ENCODE measurements at places on chromosomes 7 and 10.

DNA sequence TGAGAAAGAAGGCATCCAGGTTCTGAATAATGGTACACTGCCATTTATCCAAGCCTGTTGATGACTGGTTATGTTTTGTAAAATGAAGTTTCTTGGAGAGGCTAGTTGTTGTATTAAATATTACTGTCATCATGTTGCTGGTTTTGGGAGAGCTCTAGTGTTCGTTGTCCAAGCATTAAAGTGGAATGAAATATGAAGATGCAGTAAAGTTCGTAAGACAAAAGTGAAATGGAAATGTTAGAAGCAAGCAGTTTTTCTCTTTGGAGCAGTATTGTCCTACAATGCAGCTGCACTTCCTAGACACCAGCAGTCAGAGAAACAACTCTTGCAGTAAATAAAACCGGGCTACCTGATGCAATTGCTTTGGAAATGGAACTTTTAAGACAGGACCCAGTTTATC lies 156.8 kb upstream of the FZD1 start:
- no peak for DNase-seq

- no peak for DNase-seq
These were observed 521.9 kb downstream of the TYW1 start for GRCh38 chr7:67518580-67518979.

GRCh38 chr7:4707980-4708411 lies 25.9 kb downstream of the FOXK1 start:
- no peak for DNase-seq

- DNase-seq: no peak
These were observed 266.1 kb downstream of the MTERF1 start for GRCh38 chr7:91614431-91614830.

- DNase-seq: no peak
These were observed 69.2 kb upstream of the GRB10 start for GRCh38 chr7:50851891-50852290.

DNA sequence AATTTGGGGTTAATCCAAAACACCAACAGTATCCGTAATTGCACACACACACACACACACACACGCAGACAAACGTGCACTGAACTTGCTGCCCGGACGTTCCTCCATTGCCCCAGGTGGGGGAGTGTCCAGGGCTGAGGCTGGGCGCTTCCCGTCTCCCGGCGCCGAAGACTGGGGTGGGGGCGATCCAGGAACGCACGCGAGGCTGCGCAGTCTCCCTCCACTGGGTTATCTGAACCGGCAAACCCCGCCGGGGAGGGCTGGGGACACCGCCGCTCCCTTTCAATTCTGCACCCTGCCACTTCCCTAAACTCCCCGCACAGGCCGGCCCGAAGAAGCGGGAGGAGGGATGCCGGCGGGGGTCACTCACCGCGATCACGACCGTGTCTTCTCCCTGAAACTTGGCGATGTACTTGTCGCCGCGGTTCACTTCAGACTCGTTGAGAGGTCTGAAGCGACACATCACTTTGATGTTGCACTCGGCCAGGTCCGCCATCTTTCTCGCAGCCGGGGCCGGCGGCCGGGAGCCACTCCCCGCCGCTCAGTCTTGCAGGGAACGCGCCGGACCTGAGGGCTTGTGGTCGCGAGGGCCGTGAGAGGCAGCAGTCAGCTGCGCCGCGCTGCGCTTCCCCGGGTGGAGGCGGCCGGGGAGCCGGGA lies 618 bp downstream of the KIF5B start:
- peak; percentile 57 for DNase-seq

DNA sequence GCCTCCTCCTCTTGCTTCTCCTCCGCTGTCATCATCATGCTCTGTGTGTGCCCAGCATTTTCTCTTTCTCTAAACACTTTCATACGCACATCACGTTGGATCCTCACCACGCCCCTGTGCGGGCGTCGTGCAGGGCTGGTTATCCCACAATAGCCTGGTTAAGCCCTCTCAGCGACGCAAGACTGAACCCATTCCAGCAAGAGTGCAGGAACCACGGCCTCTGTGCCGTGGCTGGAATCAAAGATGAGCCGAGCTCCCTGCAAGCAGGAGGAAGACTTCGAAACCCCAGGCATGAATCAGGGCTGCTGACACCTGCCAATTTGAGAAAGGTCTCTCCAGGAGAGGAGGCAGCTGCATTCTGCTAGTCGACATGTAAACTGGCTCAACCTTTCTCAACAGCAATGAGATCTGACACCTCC lies 74.8 kb upstream of the FOXK1 start:
- no peak for DNase-seq

- DNase-seq: no peak
These were observed 90.5 kb downstream of the RNF216 start for GRCh38 chr7:5690931-5691473.

DNA sequence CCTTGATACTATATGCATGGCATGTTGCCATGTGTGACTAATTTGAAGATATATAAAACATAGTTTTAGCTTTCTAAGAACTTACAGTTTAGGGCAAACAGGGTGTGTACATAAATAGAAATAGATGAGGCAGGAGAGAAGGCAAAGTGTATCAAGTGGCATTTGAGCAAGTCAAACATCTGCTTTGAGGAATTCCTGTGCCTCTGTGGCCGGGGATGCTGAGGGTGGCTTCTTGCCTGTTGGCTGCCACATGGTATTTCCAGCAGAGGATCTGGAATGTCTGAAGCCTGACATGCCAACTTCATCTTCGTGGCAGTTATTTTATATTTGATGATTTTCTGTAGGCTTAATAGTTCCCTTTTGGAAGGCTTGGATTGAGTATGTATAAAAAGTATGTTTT lies 6.0 kb downstream of the SSBP1 start:
- no peak for DNase-seq

- DNase-seq: no peak
These were observed 24.3 kb downstream of the RGS10 start for GRCh38 chr10:119518176-119518575.

GRCh38 chr10:92822964-92823363 lies 25.4 kb upstream of the EXOC6 start:
- no peak for DNase-seq

- no peak for DNase-seq
These were observed 65.1 kb upstream of the MKRN1 start for GRCh38 chr7:140544388-140544826.

- DNase-seq: no peak
These were observed 33.6 kb downstream of the LMOD2 start for GRCh38 chr7:123689250-123689649.

- no peak for DNase-seq
These were observed 83.0 kb downstream of the CXCL12 start for GRCh38 chr10:44301781-44302355.

- DNase-seq: no peak
These were observed 18.6 kb upstream of the SMO start for GRCh38 chr7:129169686-129170440.

DNA sequence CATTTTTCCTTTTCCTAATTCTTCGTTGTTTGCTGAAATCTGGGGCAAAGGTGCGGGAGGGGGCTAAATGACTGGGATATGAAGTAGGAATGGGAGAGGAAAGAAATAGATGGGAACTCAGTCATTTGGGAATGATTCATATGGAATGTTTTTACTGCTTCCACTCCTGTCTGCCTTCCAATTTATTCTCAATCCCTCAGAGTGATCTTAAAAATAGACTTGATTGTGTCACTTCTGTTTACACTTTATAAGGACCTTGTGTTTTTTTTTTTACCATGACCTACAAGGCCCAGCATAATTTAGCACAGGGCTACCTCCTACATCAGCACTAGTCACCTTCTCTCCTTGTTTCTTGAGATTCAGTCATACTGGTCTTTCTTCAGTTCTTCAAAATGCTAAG lies 97.9 kb downstream of the PTEN start:
- no peak for DNase-seq

- DNase-seq: no peak
These were observed 2.7 kb downstream of the CHST15 start for GRCh38 chr10:124090601-124091209.

DNA sequence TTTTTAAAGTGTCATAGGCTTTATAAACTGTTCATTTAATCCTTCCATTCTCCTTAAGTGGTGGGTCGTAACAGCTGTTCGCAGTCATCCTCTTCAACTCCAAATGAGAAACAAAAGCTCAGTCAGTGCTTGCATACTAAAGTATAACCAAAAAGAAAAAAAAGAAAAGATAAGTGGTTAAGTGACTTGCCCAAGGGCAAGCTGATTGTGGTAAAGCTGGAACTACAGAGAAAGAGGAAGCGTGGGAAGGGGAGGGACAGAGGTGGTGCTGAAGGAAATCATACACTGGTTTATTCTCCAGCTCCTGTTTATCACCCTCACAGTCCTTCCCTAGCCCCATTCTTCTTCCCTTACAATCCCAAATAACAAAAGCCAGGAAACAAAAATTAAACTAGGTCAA lies 29.6 kb downstream of the IDE start:
- no peak for DNase-seq

- no peak for DNase-seq
These were observed at the start of gene KCND2 for GRCh38 chr7:120272701-120273475. KCND2 (plus strand) TSS chr7:120273175.

- no peak for DNase-seq
These were observed 12.5 kb downstream of the PYROXD2 start for GRCh38 chr10:98402478-98402877.

GRCh38 chr7:117024811-117025210 lies 71.5 kb downstream of the ST7 start:
- DNase-seq: no peak

DNA sequence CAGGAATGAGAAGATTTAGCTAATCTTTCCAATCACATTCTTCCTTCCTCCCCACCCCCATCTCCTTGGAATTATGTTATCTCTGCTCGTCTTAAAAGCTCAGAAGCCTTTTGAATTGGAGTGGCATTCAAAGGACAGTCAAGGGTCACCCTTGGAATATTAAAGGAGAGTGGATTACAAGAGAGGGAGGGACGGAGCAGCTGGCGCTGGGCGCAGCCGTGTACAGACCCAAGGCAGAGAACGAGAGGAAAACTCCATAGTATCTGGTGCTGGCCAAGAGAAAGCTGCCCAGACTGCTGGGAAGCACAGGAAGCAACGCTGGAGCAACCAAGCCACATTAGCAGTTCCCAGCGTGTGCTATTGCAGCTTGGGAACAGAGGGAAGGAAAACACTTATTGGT lies 95.7 kb downstream of the POU6F2 start:
- DNase-seq: no peak

DNA sequence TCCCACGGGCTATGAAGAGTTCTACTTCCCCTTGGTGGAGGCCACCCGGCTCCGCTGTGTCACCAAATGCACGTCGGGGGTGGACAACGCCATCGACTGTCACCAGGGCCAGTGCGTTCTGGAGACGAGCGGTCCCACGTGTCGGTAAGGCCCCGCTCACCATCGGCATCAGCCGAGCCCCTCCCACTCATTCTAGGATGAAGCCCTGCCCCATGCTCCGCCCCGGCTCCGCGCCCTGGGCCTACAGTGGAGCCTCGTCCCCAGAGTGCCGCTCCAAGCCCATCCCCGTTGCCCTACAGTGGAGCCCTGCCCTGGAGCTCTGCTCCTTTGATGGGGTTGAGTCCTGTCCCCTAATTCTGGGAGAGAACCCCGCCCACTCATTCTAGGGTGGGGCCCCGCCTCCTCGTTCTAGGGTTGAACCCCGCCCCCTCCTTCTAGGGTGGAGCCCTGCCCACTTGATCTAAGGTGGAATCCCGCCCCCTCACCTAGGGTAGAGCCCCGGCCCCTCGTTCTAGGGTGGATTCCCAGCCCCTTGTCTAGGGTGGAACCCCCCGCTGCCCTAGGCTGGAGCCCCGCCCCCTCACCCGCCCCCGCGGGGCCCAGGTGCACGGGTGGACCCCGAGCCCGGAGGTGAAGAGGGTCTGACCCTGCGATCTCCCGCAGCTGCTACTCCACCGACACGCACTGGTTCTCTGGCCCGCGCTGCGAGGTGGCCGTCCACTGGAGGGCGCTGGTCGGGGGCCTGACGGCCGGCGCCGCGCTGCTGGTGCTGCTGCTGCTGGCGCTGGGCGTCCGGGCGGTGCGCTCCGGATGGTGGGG lies 3.4 kb upstream of the MUC12 start:
- DNase-seq: no peak

DNA sequence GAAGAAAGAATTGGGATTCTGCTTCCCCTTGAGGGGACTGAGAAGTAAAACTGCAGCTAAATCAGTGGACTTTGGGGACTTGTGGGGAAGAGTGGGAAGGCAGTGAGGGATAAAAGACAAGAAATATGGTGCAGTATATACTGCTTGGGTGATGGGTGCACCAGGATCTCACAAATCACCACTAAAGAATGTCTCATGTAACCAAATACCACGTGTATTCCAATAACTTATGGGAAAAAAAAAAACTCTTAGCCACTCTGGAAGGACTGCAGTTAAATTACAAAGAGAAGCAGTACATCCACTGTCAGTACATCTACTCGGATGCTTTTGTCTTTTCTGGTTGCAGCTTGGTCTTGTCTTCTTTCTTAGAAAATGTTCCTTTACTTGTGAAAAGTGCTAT lies 27.4 kb upstream of the GOT1 start:
- no peak for DNase-seq

DNA sequence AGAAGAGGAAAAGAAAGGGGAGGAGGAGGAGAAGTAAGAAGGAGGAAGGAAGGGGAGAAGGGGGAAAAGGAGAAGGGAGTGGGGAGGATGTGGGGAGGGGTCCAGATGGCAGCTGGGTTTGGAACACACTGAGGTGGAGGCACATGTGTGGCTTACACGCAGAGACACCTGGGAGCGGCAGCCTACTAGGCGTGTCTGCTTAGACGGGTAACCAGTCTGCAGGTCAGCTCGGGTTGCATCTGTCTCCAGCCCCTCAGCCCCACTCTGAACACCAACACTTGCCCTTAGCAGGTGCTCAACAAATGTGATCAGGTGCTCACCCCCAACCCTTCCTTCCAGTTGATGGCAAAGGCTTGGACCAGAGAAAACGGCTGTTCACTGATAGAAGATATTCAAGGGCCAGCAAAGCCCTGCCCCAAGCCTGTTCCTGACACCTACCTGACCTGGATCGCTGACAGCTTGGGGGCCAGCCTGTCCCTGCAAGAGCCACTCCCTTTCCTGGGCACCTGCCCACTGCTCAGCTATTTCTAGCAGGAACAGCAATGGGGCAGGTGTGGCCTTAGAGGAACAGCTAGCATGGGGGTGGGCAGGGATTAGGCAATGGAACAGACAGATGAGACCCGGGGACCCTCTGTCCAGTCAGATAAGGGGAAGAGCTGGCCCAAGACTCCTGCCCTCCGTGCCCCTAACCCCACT lies 70.5 kb downstream of the SH3PXD2A start:
- DNase-seq: no peak

GRCh38 chr7:84524714-84525694 lies 330.4 kb upstream of the SEMA3A start:
- DNase-seq: no peak

DNA sequence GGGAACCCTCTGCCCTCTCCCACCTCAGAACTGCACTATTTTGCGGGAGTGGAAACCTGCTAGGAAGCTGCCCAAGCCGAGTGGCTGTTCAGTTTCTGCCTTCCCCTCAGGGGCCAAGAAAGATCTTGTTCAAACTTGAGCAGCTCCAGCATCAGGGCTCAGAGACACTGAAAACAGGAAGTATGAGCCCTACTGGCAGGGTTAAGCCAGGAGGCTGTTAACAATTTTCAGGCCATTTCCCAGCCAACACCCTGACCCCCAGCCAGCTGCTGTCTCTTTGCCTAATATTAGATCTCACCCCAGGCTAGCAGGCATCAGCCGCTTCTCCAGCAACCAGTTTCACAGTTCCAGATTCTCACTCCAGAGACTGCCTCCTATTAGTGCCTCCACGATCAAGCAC lies 9.2 kb downstream of the PLAU start:
- DNase-seq: no peak

- no peak for DNase-seq
These were observed 9.0 kb downstream of the DENND2A start for GRCh38 chr7:140631602-140632001.
